ENCODE measurements at places on chromosomes 1 and 21. TPM values are rescaled to one million over a fixed set of nuclear protein-coding genes. Genes with fewer than 3 reads are reported as not detected.

DNA sequence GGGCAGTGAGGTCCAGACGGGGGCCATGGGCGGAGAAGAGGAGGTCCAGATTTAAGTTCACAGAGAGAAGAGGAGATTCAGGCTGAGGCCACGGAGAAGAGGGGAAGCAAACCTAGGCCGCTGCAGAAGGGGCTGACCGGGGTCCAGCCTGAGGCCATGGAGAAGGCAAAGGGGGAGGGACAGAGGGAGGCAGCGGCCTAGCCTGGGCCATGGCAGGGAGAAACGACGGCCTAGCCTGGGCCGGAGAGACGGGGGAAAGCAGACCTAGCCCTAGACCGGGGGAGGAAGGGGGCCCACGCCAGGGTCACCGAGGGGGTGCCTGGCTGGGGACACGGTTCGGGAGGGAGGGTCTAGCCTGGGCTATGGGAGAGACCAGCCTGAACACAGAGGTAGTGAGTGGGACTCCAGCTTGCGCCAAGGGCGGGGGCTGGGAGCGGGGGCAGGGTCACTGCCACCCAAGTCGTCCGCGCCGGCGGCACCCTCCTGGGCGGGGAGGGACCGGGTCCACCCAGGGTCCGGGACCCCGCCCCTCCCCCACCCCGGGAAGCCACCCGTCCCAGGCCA lies 459 bp downstream of the CAPZB start:
- peak overlapping the region; percentile 97 for H3K27ac ChIP-seq
- peak overlapping the region; percentile 90 for H3K4me3 ChIP-seq
- H3K36me3 ChIP-seq = no peaks in the 10 kb centered on the region
- DNase-seq = no peak
- peaks cover 41% of the 10 kb centered on the region for H3K4me1 ChIP-seq

CYP4A11 gene
- total RNA-seq = not detected

S100A11 gene
- total RNA-seq = 196 TPM

S100A14 gene
- total RNA-seq = 4.9 TPM

OR2W3 gene
- not detected for total RNA-seq
